ENCODE measurements at places on chromosomes 3 and 15.

GRCh38 chr3:52798978-52799476 is 4.4 kb downstream of the ITIH3 start:
- no peak for DNase-seq

- DNase-seq: no peak
Observed at GRCh38 chr3:58793938-58794337, 127.4 kb upstream of the FAM3D start.

DNA sequence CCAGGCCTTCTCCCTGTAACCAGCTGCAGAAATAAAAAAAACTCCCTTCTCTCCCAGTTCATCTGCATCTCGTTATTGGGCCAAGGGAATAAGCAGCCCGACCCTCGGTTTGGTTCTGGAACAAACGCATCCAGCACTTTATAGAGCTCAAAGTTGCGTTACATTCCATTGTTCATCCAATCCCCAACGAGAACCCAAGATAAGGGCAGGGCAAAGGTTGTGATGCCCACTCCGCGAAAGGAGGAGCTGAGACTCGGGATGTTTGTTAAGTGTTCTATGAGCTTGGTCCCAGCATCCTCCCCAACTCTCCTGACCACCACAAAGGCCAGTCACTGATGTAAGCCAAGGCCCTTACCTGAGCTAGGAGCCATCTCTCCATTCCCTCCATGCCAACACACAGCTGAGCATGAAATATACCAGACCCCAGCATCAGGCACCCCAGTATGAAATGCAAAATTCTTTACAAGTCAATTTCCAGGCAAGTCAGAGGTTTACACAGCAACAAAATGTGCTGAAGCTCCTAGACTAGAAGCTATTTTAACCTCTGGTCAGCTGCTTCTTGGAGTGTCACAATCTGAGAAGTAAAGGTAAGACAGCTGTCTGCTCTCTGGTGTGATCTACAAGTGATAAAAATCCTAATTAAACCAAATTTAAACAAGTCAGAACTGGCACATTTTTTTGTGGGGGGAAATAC is 17.9 kb downstream of the CCDC12 start:
- DNase-seq: no peak

DNA sequence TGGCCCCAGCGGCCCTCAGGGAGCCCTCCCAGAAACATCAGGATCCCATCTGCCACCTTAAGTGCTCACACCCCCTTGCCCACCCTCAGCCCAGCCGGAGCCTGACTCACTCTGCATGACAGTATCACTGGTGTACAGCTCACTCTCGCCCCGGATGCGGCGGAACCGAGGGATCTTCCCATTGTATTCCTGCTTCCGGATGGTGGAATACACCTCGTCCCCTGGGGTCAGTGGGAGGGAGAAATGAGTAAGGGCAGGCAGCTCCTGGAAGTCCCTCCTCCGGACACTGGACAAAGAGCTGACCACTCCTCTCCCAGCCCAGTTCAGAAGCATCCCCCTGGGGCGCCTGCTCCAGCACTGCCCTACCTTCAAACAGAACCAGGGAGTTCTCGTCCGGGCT is 16.5 kb downstream of the SEMA7A start:
- no peak for DNase-seq

DNA sequence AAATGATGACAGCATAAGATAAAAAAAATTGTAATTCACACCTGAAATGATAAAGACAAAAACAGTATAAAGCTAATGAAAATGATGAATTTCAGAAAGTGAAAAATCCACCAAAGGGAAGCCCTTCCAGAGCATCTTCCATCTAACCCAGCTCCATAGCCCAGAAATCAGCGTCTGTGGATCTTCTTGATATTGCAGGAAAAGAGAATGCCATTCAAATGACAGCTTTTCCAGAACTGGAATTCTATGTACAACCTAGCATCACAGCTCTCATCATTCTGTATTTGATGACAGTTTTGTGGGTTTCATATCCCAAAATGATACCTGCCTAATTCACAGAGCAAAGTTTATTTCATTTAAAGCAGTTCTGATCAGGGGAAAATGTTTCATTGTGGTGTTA is 267.3 kb downstream of the FHIT start:
- DNase-seq: no peak

DNA sequence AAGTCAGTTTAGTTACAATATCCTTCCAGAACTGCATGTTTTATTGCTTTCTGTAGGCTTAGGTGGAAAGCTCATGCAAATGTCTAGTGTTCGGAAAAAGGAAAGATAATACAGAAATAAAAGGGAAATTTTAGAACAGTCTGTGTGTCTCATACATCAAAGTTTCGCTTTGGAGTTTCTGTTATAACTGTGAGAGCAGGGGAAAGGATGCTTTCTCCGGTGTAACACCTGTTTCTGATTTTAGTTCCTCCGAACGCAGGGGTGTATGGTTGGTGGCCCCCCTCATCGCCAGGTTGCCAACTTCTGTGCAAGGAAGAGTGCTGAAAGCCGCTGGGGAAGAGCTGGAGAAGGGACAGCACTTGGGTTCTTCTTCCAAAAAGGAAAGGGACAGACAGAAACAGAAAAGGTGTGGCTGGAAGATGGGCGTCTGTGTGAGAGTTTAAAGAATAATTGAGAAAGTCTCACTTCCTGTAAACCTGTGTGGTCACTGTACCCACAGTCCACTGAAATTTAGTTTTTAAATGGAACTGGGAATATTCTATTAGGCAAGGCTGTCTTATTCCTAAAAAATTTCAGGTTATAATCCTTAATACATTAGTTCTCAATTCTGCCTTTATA is 6.7 kb downstream of the P2RY12 start:
- no peak for DNase-seq

- DNase-seq: no peak
Observed at GRCh38 chr15:55007561-55007960, 189.2 kb downstream of the RSL24D1 start.

GRCh38 chr3:13308380-13308801 is 111.7 kb downstream of the NUP210 start:
- peak; percentile 36 for DNase-seq

- no peak for DNase-seq
Observed at GRCh38 chr15:92005154-92005553, 151.6 kb downstream of the SLCO3A1 start.
